ENCODE measurements at places on chromosomes 6 and 20.

GRCh38 chr20:32006841-32007786 lies 3.1 kb upstream of the CCM2L start:
- no peak for DNase-seq

DNA sequence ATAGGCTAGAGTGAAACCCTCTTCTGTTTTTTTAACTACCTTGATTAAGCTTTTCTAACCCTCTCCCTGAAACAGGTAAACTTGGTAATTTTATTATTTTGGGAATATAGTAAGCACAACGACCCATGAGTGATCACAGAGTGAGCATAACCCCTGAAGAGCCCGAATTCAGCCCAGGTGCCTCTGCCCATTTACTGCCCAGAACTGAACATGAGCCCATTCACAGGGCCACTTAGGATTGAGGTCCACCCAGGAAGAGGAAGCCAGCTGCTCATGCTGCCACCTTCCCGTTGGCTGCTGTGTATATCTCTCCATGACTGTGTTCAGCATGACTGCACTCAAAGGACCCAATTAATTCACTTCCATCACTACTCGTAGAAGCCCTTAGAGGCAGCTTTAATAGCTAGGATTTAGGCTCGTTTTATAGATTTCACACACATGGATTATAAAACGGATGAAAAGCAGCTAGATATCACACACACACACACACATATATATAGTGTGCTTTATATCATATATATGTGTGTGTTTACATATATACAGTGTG lies 8.3 kb upstream of the PDE10A start:
- DNase-seq = no peak

GRCh38 chr6:108651340-108652227 lies 90.9 kb downstream of the FOXO3 start:
- peak; percentile 76 for DNase-seq

- no peak for DNase-seq
These were observed 10.6 kb downstream of the FKBP5 start for GRCh38 chr6:35678021-35678654.

DNA sequence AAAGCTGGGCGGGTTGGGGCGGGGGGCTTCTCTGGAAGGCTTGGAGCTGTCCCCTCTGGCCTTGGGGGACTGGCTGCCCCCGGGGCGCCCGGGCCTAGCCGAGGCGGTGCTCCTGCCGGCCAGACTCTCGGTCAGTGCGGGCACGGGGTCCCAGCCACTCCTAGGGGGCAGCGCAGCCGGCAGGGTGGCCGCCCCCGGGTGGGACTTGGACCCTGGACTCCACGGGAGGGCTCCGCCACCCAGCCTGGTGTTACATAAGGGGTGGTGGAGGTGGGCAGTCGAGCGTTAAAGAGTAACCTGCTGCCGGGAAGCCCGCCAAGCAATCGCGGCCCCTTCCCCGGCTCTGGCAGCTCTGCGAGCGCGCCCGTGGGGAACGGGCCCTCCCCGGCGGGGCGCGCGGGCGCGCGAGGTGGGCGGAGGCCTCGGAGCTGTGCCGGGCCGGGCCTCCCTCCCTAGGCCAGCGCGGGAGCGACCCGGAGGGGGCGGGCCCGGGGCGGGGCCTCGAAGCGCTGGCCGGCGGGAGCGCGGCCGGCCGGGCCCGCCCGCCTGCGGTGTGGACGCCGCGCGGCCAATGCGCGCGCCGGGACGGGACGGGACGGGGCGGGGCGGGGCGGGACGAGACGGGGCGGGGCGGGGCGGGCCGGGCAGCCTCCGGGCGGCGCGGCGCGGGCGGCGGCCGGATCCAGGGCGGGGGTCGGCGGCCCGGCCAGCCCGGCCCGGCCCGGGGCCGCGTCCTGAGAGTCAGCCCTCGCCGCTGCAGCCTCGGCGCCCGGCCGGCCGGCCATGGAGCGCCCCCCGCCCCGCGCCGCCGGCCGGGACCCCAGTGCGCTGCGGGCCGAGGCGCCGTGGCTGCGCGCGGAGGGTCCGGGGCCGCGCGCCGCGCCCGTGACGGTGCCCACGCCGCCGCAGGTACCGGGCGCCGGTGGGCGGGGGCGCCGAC lies at the start of gene SLC2A4RG:
TSS of gene SLC2A4RG (plus strand) at position 647 of the 940 bp plus-strand sequence. CDS start at position 784, 137 bp downstream.
- peak; percentile 91 for DNase-seq

GRCh38 chr6:43729537-43729936 lies 40.5 kb upstream of the VEGFA start:
- DNase-seq = no peak

- no peak for DNase-seq
These were observed 102.2 kb upstream of the ADGRF1 start for GRCh38 chr6:47144306-47144705.

DNA sequence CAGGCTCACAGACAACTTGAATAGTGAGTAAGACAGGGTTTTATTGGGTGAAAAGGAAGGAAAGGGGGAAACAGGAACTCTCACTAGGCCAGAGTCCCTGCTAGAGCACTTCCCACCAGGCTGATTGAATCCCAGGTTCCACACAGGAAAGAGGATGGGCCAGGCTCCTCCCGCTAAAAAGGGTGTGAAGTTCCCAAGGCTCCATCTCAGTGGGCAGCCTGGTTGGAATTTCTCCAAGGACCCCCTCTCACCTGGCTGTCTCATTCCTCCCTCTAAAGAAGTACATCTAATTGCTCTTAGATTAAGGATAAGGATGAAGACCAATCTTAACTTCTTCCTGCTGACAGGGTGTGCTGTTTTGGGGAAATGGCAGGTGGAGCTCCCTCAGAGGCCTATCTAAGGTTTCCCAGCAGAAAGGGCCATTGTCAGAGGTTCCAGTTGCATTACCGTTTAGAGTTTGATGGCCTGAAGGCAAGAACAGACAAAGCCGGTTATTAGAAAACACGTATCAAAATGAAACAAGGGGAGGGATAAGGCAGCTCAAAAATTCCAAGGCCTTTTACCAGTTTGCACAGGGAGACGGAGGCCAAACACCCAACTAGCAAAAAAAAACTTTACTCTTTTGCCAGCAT lies 21.5 kb downstream of the COL19A1 start:
- no peak for DNase-seq

DNA sequence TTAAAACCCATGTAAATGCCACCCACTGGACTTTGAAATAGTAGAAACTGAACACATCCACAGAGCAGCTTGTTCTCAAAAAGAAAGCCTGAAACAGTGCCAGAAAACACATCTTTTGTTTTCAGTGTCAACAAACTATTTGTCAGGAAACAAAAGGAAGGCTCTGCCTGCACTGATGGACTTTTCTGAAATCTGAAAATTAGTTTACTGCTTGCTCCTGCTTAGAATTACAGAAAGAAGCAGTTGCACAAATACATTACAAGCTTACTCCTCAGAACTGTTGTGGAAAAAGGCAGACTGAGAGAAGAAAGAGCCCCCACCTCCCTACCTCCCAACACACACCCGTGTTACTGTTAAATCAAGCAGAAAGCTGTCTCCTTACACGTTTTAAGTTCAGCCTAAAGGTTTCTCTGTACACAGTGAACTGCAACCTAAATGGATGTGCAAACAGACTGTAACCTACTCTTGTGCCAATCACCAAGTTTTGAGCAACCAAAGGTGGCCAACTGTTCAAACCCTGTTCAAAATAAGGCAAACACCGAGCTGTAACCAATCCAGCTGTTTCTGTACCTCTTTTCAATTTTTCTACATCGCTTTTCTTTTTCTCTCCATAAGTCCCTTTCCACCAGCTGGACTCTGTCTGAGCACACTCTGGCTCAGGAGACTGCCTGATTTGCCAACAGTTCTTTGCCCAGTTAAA lies 43.7 kb downstream of the FRK start:
- DNase-seq = no peak

DNA sequence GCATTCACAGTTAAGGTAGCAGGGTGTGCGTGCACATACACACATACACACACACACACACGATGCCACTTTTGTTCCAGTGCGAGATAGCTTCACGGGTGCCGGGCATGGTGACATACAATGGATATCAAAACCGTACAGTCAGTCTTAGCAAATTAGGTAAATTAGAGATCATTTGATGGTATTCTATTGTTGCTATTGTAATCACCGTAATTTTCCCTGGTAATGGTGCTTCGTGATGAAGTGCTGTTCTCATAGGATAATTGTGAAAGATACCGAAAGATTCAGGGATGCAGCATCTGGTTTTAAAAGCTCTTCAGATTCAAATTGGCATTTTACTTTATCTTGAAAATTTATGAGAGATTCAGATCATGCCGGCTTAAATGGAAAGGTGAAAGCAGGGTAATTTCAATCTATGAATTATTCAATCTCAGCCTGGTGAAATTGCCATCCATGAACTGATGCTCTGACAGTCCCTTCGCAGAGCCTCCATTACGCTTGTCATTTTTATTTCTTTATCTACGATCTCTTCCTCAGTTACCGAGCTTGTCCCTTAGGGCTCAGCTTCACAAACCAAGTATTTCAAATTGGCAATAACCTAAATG lies 71.3 kb upstream of the SOX4 start:
- no peak for DNase-seq

DNA sequence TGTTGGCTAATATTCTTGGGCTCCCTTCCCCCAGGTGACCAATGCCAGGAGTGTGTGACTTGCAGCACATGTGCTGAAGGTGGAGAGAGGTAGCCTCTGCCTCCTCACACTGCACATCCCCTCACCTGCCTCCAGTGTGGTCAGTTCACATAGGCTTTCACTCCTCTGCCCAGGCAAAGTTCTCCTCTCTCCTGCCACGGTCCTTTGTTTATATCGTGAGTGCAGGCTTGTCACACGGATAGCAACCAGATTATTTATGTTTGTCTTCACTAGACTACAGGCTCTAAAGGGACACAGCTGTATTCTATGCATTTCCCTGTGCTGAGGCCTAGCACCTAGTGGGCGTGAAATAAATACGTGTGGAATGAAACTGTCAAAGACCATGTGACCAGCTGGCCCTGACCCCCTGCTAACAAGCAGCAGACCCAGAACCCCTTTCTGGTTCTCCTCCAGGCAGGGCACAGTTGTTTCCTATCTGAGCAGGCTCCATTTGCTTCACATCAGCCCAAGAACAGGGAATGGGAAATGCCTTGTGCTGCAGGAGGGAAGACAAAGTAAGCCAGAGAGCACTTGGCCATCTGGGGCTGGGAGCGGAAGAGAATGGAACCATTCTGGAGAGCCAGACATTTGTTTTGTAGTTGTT lies 42.3 kb downstream of the UNC5CL start:
- DNase-seq = no peak

DNA sequence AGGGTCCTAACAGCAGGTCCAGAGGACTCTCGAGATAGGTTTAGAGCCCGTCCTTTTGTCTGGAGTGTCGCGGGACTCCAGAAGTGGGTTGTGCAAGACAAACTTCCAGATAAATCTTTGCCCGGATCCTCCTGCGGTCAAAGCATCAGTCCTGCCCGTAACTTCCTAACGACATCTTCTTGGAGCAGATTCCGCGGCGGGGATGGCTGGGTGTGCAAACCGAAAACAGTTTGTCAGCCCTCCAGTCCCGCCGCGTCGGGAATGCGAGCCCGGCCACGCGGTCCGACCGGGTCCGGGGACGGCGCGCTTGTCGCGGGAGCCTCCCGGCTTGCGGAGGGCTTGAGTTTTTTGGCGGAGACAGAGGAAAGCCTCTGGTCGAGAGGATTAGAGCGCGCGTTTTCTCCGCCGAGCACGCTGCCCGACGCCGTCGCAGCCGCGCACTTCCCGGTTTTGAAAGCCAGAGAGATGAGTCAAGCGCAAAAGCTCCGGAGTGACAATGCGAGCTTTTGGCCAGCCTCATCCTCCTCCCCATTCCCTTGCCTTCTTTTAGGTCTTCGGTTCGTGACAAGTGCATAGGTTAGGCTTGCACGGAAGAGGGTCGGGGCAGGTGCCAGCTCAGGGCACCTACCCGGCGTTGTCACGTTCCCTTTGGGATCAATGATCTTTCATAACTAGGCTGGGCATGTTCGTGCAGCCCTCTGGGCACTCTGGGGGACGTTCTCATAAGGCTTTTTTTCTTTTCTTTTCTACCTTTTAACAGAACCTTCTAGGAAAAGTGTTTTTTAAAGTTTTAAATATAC lies 91.3 kb upstream of the PRDM1 start:
- peak; percentile 60 for DNase-seq

- no peak for DNase-seq
These were observed 54.3 kb upstream of the GMPR start for GRCh38 chr6:16184129-16184528.

- no peak for DNase-seq
These were observed 730 bp downstream of the PARD6B start for GRCh38 chr20:50731930-50732690.

DNA sequence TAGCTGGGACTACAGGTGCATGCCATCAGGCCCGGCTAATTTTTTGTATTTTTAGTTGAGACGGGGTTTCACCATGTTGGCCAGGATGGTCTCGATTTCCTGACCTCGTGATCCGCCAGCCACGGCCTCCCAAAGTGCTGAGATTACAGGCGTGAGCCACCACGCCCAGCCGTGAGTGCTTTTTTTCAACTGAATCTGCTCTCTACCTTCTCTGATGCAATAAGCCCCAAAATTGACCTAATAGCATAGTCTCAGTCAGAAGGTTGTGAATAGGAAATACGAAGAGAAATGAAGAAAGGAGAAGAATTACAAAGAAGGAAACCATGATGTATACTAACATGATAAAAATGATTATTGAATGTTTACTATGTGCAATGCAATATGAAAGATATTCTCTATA lies 33.2 kb downstream of the BEND6 start:
- DNase-seq = no peak

- no peak for DNase-seq
These were observed 280.2 kb downstream of the TBC1D7 start for GRCh38 chr6:13048113-13048512.

DNA sequence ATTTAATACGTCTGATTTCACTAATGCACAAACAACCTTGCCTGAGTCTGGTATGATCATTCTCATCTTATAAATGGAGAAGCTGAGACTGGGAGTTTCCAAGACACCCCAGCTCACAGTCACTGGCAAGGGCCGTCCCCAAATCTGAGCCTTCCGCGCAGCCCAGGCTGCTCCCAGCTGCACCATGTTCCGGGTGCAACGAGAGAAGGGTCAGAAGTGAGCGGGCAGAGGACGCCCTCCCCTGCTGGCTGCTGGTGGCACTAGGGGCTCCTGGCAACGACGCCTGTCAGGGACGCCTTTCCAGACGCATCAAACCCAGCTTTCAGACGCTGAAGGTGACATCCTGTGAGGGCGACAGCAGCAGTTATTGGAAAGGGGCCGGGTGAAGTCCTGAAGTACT lies 115.3 kb upstream of the PROKR2 start:
- no peak for DNase-seq

- no peak for DNase-seq
These were observed 451.0 kb upstream of the MAN1A1 start for GRCh38 chr6:119800526-119800925.

Data from psoas muscle (tissue), 8 donors.